ENCODE measurements at places on chromosomes 12 and 14.

- DNase-seq = no peak
These were observed 114.2 kb downstream of the STXBP6 start for GRCh38 chr14:24935796-24936195.

DNA sequence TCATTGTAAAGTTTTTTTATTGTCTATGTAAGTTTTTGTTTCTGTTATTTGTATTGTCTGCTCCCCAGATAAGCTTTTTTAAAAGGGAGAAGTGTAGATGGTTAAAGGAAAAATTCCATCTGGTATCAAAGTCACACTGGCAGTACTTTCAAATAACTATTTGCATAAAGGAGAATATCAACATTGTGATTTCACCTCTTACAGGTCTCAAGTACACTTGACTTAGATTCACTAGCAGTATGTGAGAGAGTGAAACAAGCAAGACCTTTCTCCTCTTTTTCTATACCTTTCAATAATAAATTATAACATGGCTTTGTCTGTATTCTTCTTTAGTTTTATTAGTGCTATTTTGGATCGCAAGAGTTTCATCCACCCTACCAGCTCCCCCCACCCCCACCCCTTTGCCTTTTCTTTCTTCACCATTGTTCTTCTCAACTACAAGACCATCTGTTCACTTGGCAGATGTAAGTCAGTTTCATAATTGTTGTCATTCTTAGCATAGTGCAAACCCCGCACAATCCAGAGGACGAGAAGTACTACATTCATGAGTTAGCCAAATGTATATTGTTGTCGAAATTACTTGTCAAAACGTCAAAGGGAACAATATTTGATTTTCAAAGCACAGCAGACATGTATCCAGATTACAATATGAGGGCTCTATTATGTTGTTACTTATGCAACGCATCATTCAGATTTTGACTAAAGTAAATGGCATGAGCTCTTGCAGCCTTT is 602.7 kb upstream of the FLRT2 start:
- DNase-seq = no peak

DNA sequence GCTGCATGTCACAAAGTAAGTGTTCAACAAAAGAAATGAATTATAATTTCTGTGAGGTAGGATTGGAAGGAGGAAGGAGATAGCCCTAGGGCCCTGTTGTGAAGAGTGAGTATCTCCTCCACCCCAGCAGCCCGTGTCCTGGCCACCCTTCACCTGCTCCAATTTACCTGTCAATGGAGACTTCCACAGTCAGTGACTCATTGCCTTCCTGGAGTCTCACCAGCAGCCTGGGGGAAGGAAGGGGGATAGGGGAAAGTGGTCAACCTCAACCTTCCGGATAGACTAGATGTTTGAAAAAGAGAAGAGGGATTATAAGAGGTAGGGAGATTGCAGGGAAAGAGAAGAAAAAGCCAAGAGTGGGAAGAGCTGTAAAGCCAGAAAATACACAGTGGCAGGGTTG is 9.2 kb downstream of the STAT2 start:
- DNase-seq = no peak

DNA sequence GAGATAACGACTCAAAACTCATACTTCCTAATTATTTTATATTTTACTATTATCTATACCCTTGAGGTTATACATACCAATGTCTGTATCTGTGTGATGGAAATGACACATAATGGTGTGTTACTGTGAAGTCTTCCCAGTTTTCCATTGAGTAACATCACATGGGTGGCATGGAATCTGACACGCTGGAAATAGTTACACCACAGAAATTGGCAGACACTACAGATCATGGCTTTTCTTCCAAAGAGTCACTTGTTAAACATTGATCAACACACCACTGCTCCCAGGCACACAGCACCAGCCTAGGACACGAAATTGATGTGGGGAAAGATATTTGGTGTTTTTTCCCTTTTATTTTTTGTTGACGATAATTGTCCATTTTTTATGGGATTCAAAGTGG is 33.0 kb upstream of the VWF start:
- DNase-seq = no peak

GRCh38 chr14:105494606-105494929 is 3.5 kb downstream of the TEDC1 start:
- DNase-seq = no peak

DNA sequence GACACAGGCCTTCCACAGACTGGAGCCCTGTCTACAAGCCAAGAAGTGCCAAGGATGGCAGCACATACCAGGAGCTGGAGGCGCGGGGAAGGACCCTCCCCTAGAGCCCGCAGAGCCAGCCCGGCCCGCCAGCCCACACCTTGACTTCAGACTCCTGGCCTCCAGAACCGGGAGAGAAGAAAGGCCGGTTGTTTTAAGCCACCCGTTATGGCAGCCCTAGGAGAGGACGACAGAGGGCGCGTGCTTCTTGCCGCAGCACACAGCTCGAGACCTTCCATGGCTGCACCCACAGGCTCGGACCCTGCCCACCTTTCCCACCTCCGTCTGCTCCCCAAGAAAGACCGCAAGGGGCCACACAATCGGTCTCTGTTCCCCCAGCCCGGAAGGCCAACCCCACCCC is 53.7 kb downstream of the RNF34 start:
- no peak for DNase-seq

DNA sequence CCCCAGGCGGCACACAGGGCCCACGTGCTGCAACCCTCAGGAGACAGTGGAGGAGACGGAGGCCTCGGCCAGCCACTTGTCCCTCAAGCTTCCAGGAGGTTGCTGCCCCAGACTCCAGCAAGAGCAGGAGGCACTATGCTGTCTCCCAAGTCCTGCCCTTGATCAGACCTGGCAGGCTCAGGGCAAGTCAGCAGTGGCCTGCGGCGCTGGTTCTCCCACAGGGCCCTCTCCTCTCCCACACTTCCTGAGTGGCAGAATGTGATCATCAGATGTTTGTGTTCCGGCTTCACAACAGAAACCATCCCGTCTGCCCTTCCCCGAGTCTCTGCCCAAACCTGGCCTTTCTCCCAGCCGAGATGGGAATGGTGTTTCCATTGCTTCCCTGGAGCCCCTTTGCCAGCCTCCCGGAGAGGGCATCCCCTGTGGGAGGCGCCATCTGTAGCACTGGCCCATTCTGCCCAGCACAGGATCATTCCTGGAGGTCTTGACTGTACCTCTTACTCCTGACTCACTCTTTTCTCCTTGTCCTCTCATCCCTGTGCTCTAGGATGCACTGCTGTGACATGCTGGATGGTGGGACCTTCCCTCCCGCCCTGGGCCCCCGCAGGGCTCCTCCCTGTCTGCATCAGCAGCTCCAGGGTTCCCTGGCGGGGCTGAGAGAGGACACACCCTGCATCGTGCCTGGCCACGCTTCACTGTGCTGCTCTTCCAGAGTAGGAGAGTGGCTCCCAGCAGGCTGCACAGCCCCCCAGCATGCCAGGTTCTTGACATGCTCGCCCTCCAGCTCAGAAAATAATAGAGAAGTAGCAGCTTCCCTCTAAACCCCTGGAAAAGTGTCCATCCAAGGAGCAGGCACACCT is 114.7 kb upstream of the FKBP4 start:
- DNase-seq = no peak

DNA sequence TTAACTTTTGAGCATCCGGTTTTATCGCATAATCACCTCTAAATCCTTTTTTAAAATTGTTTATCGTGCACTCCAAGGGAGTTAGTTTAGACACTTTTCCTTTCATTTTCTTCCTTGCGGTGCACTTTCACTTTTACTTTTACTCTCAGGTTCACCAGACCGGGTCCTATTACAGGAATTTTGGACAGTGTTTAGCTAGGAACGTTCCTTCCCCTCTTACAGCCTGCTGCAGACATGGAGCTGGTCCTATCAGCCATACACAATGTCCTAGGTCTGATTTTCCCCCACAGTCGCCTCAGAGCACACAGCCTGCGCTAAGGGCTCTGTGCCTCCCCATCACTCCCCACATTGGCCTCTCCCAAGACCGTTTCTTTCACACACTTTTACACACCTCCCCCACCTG is 103.9 kb downstream of the ALG10 start:
- no peak for DNase-seq

GRCh38 chr12:95319694-95320331 is 102.2 kb downstream of the VEZT start:
- DNase-seq = peak; percentile 70

- DNase-seq = no peak
These were observed 814 bp downstream of the ANKRD13A start for GRCh38 chr12:109999983-110000505.

DNA sequence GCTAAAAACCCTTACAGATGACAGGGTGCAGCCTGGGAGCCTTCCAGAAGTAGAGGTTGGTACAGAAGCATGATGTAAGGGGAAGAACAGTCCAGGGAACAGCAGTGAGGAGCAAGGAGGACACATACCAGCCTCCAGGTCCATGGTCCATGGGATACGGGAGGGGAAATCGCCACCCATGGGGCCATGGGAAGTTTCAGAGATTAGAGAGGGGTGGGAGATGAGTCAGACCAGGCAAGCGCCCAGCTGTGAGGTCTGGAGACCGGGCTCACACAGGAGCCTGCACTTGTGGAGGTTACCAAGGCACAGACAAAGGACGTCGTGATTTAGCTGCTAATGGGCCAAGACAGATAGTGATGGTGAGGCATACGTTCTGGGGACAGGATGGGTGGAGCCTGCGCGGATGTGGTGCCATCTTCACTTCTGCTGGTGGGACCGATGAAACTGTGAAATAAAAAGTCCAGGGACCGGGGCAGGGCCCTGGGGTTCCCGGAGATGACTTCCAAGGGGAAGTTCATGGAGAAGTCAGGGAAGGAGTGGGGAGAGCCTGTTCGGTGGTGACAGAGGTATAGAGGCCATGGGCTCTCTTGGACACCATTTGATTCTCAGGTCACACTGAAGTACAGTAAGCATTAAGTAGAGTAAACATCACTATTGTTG is 17.7 kb upstream of the LRP1-AS start:
- DNase-seq = no peak

DNA sequence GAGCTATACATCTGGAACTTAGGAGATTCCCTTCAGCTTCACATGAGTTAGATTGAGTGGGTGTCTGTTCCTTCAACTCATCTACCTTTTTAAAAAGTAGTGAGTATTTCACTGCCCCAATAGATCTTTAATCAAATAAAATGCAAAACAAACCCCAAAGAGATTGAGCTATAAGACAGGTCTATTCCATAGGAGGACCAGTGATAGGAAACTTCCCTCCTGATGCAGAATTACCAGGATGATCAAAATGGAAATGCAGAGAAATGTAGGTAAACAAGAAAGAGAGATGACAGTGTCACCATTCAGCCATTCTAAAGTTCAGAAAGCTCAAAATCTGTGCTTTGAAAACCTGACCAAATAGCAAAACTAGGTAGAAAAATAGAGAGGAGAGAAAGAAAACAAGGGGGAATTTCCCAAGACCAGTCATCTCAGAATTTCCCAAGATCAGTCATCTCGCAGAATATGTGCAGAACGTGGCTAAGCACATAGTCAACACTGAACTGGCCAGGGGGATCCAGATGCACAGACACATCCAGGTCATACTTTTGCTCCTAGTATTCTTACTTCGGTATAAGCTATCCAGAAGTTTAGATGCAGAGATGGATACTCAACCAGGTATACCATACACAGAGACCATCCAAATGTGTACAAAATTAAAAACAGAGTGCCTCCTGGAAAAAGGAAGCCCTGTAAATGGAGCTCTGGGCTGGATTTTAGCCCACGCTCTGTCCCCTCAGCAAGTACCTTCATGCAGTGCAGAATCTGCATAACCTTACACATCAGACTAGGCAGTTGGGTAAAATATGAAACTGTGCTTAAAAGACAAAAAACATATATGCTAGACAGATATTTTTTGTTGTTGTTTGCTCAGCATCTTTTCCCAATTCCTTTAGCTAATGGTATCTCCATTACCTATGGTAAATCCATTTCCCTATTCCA is 27.4 kb downstream of the SLC41A2 start:
- no peak for DNase-seq

DNA sequence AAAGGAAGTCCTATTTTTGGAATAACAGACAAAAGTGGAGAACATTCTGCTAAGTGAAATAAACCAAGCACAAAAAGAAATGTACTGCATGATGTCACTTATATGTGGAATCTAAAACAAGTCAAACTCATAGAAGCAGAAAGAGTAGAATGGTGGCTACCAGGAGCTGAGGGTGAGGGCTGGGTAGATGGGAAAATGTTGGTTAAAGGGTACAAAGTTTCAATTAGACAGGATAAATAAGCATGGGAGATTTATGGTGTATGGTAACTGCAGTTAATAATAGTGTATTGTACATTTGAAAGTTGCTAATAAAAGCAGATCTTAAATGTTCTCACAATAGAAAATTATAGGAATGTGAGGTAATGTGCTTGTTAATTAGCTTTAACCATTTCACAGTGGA is 12.8 kb downstream of the LUM start:
- peak; percentile 12 for DNase-seq

DNA sequence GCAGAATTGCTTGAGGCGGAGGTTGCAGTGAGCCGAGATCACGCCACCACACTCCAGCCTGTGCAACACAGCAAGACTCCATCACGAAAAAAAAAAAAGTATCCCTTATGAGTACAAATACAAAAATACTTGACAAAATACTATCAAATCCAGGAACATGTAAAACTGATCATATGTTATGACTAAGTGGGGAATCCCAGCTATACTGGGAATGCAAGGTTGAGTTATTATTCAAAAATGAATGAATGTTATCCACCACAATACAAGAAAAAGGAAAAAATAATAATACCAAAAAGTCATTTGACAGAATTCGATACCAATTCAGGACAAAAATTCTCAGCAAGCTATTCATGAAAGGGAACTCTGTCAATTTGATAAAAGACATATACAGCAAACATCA is 32.6 kb downstream of the MOK start:
- no peak for DNase-seq

- no peak for DNase-seq
These were observed 28.6 kb upstream of the PTPRQ start for GRCh38 chr12:80415466-80415865.

DNA sequence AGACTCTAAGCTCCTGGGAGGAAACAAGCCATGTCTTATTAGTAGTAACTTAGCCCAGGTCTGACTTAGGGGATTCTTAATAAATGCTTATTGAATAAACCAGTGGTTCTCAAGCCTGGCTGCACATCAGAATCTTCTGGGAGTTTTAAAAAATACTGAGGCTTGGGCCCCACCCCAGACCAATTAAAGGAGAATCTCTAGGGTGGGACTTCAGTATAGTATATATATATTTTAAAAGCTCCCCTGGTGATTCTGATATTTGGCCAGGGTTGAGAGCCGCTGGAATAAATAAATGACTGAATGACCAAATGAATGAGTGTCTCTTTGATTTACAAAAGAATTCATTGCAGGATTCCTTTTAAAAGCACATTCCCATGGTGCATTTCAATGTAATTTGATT is 151.5 kb upstream of the GSC start:
- DNase-seq = no peak

- DNase-seq = no peak
These were observed 8.8 kb upstream of the KIF26A start for GRCh38 chr14:104129556-104129955.

GRCh38 chr14:76776428-76777251 is 15.4 kb downstream of the VASH1 start:
- no peak for DNase-seq

GRCh38 chr12:47545938-47546609 is 159.8 kb downstream of the RPAP3 start:
- no peak for DNase-seq

All from retinal pigment epithelial cell (primary cell).